ENCODE measurements at places on chromosomes 1 and 21.

DNA sequence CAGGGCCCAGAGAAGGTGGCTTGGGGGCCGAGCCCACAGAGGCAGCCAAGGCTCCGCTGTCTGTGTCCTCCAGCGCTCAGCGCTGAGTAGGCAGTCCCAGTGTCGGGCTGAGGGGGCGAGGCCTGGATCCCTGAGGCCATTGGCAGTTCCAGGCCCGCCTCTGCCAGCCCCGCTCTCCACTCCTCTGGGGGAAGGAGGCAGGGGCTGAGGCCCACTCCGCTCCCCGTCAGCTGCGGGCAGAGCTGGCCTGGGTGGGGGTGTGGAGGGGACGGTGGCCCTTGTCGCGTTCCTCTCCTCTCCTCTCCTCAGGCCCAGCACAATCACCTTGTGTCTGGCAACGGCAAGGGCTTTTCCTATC, 132.8 kb downstream of the CASZ1 start:
- peak; percentile 77 for DNase-seq

DNA sequence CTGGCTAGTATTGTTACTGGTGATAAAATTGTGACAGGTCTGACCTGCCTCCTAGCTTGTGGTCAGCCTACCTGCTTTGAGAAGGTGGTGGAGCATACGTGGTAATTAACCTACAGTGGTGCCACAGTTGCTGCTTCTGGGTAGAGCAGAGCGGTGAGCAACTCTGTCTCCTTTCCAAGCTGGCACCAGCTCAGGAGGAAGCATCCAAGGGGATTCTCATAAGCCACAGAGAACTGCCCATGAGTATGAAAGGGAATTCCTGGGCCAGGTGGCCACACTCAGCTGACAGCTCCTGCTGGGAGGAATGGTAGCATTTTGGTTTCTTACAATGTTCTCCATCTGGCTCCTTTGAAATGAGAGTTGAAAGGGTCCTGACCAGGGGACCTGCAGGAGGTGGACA, 39.4 kb downstream of the ATP2B4 start:
- DNase-seq = no peak

DNA sequence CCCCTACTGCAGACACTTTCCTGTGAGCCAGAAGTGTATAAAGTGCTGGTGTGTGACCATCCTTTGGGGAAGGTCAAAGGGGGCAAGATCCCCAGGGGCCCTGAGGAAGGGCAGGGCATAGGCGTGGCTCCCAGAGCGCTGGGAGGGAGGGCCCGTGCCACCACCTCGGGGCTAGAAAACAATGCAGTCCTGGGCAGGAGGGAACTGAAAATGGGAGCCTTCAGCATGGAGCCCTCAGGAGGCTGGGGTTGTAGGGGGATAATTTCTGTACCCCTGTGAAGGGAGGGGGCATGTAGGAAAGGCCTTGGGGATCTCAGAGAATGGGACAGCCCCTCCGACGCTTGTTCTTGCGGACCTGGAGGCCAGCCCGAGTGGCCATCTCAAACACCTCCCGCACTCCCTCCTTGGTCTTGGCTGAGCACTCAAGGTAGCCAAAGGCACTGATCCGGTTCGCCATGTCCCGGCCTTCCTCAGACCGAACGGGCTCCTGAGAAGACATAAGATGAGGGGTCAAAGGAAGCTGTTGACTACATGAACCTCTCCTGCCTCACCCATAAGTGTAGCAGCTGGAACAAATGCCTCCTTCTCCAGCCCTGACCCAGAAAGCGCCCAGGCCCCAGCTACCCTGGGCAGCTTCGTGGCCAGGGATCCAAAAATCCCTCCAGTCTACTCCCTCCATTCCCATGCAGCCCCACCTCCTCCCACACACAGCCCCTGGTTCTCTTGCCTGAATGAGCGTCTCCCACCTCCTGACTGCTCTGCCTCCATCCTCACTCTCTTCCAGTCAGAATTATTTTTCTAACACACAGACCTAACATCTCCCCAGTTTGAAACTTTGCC, 5.5 kb downstream of the RHOC start:
- peak; percentile 42 for DNase-seq

DNA sequence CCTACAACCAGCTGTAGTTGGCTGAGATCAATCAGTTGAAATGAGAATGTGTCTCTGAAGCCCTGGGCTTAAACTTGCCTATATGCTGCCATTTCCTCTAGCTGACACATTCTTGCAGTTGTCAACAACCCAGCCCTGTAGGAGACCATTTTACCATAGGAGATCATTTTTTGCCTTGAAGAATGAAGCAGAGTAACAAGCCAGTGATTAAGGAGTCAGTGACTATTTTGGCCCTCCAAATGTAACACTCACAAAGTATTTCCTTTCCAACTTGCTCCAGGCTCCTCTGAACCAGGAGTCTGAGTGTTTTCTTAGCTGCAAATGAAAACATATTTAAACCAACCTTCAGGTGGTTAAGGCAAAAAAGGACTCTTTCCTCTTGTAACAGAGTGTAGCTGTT, 183.5 kb downstream of the ZZZ3 start:
- DNase-seq = no peak

DNA sequence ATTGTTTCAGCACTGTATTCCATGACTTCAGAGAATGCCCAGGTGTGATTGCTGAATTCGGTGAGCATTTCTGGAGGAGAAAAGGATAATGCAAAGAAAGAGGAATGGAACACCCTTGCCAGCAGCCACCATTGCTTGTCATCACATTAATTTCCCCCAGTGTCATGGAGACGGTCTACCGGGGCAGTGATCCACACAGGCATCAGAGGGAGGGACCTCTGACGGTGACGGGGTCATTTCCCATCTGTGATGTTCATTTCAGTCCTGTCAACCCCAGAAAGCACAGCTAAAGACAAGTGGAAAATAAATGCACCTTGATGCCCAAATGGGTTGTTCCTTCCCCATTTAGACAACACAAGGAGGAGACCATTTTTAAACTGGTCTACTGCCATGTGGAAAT, 376.4 kb downstream of the PCP4 start:
- peak; percentile 8 for DNase-seq

DNA sequence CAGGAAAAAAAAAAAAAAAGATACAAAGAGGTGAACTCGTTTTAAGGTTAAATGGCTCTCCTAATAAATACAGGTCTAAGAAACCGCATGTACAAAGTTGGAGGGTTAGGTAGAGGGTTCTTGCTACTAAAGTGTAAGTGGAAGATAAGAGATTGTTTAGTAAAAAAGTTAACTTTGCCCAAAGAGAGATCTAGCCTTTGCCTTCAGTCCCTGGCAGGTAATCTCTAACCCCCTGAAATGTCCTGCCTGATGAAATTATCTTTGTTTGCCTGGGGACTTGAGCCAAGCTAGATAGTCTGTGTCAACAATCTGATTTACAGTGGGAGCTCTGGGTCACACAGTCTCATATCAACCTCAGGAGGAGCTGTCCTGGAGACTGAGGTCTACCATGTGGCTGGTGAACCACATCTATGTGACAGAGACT, 57.6 kb downstream of the TRIM33 start:
- no peak for DNase-seq

DNA sequence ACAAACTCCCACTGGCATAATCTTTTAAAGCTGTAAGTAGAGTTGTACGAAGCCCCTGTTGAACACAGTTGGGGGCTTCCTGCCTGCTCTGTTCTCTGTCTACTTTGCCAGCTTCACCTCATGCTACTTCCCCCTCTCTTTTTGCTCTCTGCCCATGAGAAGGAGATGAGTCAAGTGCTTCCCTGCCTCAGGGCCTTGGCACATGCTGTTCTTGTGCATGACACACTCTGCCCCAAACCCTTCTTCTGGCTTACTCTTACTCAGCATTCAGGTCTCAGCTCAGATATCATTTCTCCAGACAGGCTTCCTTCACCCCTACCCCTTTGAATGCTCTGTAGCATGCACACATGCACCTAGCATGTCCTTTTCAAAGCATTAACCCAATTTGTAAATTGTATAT, 208.8 kb downstream of the FOXD2 start:
- DNase-seq = no peak

GRCh38 chr1:216390956-216391355, 32.3 kb downstream of the USH2A start:
- DNase-seq = no peak

GRCh38 chr1:160634543-160635491, 12.0 kb downstream of the SLAMF1 start:
- no peak for DNase-seq

DNA sequence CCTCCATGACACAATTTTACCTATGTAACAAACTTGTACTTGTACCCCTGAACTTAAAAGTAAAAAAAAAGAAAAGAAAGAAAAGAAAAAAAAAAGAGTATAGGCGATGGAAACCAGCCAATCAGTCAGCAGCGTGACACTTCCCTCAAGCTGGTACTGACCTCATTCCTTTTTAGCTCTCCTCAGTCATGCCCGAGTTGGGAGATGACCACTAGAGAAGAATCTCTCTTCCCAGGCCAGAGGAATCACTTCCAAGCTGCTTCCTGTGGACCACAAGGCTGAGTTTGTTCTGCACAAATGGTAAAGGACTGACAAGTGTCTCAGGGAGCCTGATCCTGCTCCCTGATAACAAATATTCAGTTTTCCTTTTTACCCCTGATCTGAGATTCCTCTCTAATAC, 313.5 kb upstream of the ESRRG start:
- no peak for DNase-seq

GRCh38 chr1:225699336-225699735, 46.4 kb upstream of the ENAH start:
- DNase-seq = no peak

- no peak for DNase-seq
Observed at GRCh38 chr1:155485945-155486344, 76.7 kb downstream of the ASH1L start.

DNA sequence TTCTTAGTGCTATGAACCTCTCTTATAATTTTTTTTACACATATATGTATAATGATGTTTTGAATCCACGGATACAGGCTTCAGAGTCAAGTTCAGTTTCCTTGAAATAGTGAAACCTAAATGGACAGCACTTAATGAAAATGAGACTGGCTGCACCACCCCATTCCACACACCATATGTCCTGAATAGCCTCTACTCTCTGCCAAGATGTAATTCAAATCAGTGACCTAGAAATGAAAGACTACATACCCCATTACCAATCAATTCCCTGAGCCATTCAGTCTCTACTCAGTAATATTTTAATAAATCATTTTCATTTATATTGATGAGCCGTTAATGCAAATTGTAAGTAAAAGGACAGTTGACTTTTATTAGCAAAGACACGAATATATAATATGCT, 614.9 kb upstream of the TMPRSS15 start:
- no peak for DNase-seq

- no peak for DNase-seq
Observed at GRCh38 chr1:14020006-14020405, 320.0 kb downstream of the PRDM2 start.

- no peak for DNase-seq
Observed at GRCh38 chr1:213186168-213186567, 135.1 kb downstream of the RPS6KC1 start.

DNA sequence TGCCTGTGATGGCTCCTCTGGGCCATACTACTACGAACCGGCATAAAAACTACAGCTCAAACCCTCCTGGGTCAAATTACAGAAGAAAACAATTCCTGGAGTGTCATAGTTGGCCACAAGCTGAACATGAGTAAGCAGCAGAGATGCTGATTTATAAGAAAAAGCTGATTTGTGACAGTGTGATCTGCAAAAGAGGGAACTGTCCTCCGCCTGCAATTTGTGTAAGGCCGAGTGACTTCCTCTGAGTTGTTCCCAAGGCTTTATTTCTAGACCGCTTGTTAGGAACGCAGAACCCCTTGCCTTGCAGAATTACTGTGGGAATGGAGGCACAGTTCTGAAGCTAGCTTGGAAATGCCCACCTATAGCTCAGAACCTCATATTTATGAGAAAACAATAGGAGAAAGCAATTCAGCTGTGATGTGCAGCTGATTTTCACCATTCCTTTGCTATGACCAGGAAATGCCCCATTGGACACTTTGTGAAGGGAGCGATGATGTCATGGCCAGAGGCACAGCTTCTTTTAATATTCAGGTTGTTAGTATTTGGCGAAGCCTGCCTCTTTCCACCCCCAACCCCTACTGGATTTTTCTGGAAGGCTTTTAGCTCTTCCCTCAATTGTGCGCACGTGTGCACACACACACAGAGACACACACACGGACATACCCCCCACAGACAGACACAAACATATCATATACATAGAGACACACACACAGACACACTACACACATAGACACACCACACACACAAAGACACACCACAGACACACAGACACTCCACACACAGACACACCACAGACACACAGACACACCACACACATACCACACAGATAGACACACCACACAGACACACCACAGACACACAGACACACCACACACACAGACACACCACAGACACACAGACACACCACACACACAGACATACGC, 47.6 kb downstream of the IER5 start:
- no peak for DNase-seq

- peak; percentile 73 for DNase-seq
Observed at GRCh38 chr1:158149577-158150269, 31.0 kb upstream of the CD1D start.

DNA sequence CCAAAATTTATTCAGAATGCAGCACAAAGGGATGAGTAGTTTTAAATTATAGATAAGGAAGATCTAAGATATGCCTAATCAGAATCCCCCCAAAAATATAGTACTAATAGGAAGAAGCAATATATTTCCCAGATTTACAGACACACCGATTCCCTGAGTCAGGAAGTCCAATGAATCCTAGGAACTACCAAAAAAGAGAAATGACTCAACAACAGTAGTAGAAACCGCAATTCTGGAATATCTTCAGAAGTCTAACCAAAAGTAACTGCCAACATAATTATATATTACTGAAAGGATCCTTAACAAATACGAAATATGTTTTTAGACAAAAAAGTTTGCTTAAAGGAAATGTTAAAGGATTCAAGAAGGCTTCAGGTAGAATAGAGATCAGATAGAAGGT, 10.3 kb downstream of the AHCTF1 start:
- DNase-seq = no peak

Measured in right kidney (tissue), 9 donors.